GM12864 (cell line): ENCODE measurements at places on chromosomes 6 and 20.

DNA sequence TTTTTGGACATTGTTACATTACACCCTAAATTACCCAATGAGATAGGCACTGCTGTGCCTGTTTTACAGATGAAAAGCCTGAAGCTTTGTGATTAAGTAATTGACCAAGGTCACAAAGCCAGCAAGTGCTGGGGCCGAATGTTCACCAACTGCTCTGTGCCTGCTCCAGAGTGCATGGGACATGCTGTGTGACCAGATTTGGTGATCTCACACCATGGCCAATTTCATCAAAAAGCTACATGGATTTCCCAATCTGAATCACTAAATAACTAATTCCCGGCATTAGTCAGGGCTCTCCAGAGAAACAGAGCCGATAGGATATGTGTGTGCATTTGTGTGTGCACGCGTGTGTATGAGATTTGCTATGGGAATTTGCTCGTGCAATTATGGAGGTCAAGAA is 228.3 kb upstream of the ECI2 start:
- DNase-seq: no peak

GRCh38 chr20:15823718-15824117 is 749.5 kb downstream of the KIF16B start:
- DNase-seq: no peak

- DNase-seq: no peak
These were observed 1.0 kb upstream of the HCK start for GRCh38 chr20:32050851-32051556.

- DNase-seq: no peak
These were observed 20.4 kb downstream of the DSTN start for GRCh38 chr20:17590245-17590644.

GRCh38 chr6:142380626-142381025 is 78.8 kb downstream of the ADGRG6 start:
- no peak for DNase-seq

DNA sequence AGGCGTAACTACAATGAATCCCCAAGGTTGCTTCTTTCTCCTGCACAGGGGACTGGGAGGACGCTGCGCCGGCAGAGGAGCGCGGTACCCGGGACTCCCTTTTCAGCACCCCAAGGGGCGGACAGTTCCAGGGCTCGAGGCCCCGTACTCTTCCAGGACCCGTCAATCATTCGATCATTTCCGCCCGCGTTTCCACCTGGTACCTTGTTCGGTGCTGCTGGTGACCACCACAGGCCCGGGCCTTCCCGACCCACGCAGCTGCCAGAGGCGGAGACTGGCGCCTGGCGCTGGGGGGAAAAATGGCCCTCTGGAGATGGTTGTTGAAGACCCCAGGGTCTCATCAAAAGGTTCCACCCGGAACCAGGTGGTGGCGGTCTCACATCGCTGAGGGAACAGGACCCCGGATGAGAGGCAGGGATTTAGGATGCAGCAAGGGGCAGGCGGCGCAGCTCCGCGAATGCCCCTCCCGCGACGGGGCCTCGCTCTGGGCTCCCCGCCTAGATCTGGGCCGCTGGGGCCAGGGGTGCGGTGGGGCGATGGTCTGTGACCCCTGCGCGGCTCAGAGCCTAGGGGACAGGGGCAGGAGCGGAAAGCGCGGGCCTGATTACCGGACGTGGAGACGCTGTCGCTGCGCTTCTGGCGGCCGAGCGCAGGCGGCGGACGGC is 744 bp downstream of the VSX1 start:
- DNase-seq: no peak

DNA sequence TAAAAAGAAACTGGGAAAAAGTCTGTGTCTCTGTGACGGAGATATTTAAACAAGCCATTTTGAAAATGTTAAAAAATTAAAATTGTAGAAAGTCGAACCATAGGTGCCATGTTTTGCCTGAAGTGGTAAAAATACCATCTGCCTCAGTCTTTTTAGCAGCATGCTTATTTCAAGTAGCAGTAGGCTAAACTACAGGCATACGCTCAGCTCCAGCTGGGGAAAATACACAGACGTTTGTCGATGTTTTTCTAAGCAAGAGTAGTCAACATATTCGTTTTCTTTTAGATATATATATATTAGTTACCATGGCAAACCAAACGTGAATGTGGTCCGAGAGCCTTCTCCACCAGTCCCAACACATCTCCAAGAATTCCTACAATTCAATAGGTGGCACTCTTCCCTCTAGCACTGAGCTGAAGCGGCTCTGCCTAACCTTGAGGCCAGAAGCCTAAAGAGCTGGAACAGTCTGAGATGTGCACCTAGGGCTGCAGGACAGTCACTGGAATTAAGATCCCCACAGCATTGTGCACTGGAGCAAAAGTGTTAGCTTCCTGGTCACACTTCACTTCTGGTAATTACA is 70.2 kb upstream of the BEND3 start:
- no peak for DNase-seq

DNA sequence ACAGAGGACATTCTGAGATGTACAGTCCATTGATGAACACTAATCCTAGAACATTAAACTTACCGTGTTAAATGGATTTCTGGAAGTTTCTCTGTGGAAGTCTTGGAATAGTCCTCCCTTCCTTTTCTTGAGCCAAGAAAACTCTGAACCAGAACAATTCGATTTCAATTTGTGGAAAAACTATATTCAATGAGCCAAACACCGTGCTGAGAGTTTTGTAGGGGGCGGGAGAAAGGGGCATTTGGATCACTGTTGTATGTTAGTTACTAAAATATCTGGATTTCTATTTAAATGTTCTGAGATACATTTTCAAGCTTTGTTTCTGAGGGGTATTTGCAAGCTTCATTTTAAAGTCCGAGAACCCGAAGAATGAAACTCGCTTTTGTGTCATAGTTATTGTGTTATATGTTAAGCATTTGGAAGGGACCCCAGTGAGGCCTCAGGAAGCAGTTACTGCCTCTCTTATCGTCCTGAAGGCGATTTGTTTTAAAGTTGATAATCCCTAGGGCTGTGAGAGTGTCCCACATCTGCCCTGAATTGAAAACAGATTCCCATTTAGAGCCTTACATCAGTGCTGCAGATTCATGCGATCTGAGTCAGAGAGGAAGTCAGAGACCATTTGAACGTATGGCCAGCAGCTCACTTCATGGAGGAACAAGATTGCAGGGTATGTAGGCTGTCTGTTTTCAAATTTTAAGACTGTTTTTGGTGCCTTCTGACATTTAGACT is 70.8 kb upstream of the SASH1 start:
- DNase-seq: no peak

DNA sequence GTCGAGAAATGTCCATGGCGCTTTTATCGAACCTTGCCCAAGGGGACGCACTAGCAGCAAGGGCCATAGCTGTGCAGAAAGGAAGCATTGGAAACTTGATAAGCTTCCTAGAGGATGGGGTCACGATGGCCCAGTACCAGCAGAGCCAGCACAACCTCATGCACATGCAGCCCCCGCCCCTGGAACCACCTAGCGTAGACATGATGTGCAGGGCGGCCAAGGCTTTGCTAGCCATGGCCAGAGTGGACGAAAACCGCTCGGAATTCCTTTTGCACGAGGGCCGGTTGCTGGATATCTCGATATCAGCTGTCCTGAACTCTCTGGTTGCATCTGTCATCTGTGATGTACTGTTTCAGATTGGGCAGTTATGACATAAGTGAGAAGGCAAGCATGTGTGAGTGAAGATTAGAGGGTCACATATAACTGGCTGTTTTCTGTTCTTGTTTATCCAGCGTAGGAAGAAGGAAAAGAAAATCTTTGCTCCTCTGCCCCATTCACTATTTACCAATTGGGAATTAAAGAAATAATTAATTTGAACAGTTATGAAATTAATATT is 115.7 kb downstream of the TMEM242 start:
- DNase-seq: no peak

GRCh38 chr6:7633361-7633760 is 43.4 kb downstream of the SNRNP48 start:
- no peak for DNase-seq

- no peak for DNase-seq
These were observed 54.0 kb downstream of the NPEPL1 start for GRCh38 chr20:58746620-58747019.

- DNase-seq: no peak
These were observed 76.8 kb downstream of the OLIG3 start for GRCh38 chr6:137417396-137417795.

GRCh38 chr20:22675341-22675740 is 91.0 kb upstream of the FOXA2 start:
- no peak for DNase-seq

DNA sequence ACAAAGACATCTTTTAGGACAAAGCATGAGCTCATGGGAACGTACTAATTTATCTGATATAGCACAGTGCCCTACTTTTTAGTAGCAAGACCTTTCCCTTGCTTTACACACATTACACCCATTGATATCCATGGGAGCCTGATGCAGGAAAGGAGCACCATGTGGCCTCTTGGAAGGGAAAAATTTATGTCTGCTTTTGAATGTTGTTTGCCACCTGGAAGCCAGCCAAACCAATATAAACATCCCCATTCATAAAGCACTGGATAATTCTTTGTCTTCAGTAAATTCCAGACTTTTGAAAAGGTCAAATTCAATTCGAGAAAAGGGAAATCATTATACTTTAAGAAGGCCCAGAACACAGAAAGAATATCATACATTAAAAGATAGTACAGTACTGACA is 152.3 kb upstream of the BEND6 start:
- no peak for DNase-seq

- DNase-seq: no peak
These were observed at the start of the genes PSMA7 and SS18L1 for GRCh38 chr20:62143081-62143956. TSS of gene PSMA7 (minus strand) at chr20:62143394. CDS start at chr20:62143303, 91 bp downstream. TSS of gene SS18L1 (plus strand) at chr20:62143769. CDS start at chr20:62143821, 52 bp downstream.

GRCh38 chr6:71038711-71039344 is 82.0 kb upstream of the B3GAT2 start:
- no peak for DNase-seq

DNA sequence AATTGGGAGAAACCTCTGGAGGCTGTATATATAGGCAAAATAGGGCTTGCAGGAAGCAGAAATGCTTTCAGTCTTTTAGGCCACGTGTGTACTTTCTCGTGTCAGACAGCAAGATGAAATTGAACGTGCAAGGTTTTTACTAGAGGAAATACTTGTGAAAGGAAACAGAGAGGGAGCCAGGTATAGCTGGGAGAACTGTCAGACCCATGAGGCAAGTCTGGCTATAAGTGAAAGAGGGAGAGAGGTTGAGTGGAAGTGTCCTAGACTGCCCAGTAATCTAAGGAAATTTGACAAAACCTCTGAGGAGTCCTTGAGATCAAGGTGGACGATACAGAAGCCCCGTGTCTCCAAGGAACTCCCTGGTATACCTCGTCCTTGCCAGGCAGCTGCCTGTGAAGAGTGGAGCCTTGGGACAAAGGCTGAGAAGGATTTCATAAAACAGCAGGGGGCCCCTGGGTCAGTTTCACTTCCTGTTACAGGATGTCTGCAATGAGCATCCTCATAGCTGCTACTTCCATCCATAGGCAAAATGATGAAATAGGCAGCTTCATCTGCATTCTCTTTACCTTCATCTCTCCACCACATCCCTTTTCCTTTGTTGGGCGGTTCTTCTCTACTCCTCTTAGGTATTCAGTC is 114.4 kb upstream of the MAP3K7 start:
- no peak for DNase-seq

GRCh38 chr20:16428112-16428511 is 145.1 kb downstream of the KIF16B start:
- no peak for DNase-seq

DNA sequence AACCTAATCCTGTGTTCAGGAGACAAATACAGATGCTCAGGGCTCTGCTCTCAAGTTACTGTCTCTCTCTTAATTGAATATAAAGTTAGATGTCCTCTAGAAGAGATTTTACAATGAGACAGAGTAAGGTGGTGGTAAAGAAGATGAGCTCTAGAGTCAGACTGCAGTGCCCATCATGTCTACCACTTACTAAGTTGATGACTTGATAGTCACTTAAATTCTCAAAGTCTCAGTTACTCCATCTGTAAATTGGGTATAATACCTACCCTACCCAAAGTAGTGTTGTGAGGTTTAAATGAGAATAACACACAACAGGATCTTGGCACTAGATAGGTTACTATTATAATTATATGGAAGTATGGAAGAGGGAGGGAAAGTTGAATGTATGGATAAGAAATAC is 1.6 kb downstream of the DHX35 start:
- no peak for DNase-seq
